ENCODE measurements at places on chromosomes 16 and 17.

GRCh38 chr17:73228748-73229236 lies 32.9 kb downstream of the CPSF4L start:
- H3K36me3 ChIP-seq = no peaks in the 10 kb centered on the region
- peaks cover 29% of the 10 kb centered on the region for H3K4me1 ChIP-seq
- no peak overlapping the region for H3K4me3 ChIP-seq
- DNase-seq = no peak
- H3K27ac ChIP-seq = peak overlapping the region; percentile 12

DNA sequence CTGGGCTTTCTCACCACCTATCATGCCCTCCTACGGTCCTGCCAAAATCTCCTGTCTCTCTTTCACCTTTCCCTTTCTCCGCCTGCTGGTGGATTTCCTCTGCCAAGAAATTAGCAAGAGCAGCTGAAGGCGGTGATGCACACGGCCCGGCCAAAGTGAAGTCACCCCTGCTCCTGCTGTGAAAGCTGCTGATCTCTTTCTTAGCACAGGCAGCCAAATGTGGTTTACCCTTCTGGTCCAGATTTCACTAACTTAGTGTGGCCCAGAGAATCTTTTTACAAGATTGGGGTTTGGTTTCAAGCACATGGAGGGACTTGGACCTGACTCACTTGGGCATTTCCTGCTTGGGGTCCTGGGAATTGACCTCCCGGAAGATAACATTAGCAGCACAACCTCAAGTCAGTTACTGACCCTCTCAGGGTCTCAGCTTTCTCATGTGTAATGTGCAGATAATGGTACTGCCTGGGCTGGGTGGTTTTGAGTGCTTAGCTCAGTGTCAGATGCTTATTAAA lies 155.7 kb downstream of the SOCS1 start:
- H3K4me1 ChIP-seq = peaks cover 16% of the 10 kb centered on the region
- DNase-seq = no peak
- H3K4me3 ChIP-seq = no peak overlapping the region
- no peaks in the 10 kb centered on the region for H3K27me3 ChIP-seq
- H3K27ac ChIP-seq = no peak overlapping the region

GRCh38 chr17:77721846-77722160 lies 236.7 kb upstream of the TNRC6C start:
- no peak for DNase-seq
- no peak overlapping the region for H3K27ac ChIP-seq
- H3K4me1 ChIP-seq = no peaks in the 10 kb centered on the region

GRCh38 chr17:42248351-42249179 lies 27.6 kb downstream of the STAT5B start:
- peak; percentile 89 for DNase-seq
- H3K27ac ChIP-seq = peak overlapping the region; percentile 97
- H3K27me3 ChIP-seq = no peaks in the 10 kb centered on the region
- H3K36me3 ChIP-seq = no peaks in the 10 kb centered on the region

DNA sequence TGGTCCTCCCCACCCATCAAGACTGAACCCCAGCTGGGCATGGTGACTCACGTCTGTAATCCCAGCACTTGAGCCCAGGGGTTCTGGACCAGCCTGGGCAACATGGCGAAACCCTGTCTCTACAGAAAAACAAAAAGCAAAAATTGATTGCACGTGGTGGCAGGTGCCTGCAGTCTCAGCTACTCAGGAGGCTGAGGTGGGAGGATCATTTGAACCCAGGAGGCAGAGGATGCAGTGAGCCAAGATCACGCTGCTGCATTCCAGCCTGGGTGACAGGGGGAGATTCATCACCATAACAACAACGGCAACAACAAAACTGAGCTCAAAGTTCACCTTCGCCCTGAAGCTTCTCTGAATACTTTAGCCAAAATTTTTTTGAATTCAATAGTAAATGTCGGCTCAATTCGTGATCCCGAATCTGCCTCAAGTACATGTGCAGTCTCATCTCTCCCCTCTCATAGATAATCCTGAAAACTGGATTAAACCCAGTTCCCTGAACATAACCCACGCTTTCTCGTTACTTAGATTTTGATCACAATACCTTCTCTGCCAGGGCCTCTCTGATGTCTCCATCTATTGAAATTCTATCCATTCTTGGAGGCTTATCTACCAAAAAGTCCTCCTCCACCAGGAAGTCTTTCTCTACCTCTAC lies 13.5 kb upstream of the MYH10 start:
- H3K27ac ChIP-seq = no peak overlapping the region
- no peak overlapping the region for H3K4me3 ChIP-seq
- no peak for DNase-seq
- no peaks in the 10 kb centered on the region for H3K4me1 ChIP-seq

DNA sequence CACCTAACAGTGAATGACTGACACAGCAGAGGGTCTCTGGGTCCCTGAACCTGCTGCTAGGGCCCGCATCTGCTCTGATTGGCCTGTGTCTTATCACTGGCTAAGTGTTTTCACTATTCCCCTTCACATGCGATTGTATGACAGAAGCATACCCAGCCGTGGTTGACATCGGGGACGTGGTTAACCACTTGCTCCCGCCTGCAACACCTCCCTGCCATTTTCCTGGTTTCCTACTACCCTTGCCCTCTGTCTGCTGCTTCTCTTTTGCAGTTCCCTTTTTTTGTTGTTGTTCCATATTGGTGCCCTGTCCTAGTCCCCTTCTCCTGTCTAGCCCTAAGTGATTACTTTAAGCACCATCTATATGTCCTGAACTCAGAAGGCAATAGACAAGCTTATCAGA lies 177.0 kb downstream of the RGS9 start:
- H3K4me1 ChIP-seq = no peaks in the 10 kb centered on the region
- H3K36me3 ChIP-seq = no peaks in the 10 kb centered on the region
- no peak overlapping the region for H3K4me3 ChIP-seq
- H3K27me3 ChIP-seq = no peaks in the 10 kb centered on the region
- DNase-seq = no peak
- H3K27ac ChIP-seq = no peak overlapping the region

DNA sequence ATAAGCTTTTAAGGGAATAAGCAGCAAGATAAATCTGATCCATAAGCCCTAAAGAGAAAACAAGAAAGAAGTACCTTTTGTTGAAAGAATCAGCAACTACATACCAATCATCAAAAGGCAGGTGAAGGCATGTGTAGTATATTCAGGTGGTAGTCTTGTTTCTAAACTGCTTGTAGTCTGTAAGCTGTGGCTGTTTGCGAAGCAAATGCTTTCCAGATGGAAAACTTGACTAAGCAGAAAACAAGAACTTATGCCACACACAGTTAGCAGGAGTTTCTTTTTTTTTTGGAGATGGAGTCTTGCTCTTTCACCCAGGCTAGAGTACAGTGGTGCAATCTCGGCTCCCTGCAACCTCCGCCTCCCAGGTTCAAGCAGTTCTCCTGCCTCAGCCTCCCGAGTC lies 5.7 kb downstream of the CBX1 start:
- peaks cover 6% of the 10 kb centered on the region for H3K36me3 ChIP-seq
- H3K4me1 ChIP-seq = peaks cover 4% of the 10 kb centered on the region
- no peaks in the 10 kb centered on the region for H3K27me3 ChIP-seq
- DNase-seq = no peak

DNA sequence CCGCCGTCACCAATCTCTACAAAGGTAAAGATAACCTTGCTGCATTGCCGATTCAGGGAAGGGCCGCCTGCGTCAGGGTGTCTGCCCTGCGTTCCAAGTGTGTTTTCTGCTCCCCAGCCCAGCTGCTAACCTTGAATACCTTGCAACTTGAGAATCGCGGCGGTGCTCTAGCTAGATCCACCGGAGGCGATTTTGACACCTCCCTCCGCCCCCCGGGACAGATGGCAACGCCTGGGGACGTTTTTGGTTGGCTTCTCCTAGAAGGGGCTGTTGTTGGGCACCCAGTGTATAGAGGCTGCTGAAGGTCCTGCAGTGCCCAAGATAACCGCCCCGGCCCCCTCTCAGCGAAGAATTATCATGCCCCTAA lies 1.5 kb downstream of the HAPSTR1 start:
- peak; percentile 13 for DNase-seq
- H3K4me3 ChIP-seq = peak overlapping the region; percentile 83
- H3K27me3 ChIP-seq = no peaks in the 10 kb centered on the region

- H3K4me1 ChIP-seq = peaks cover 10% of the 10 kb centered on the region
- H3K27ac ChIP-seq = no peak overlapping the region
- DNase-seq = no peak
- no peaks in the 10 kb centered on the region for H3K36me3 ChIP-seq
- no peaks in the 10 kb centered on the region for H3K27me3 ChIP-seq
Observed at GRCh38 chr17:77833769-77834168, 124.7 kb upstream of the TNRC6C start.

- DNase-seq = no peak
- H3K27me3 ChIP-seq = no peaks in the 10 kb centered on the region
- no peaks in the 10 kb centered on the region for H3K4me1 ChIP-seq
- no peak overlapping the region for H3K4me3 ChIP-seq
Observed at GRCh38 chr17:27783440-27784350, 16.6 kb downstream of the NOS2 start.

DNA sequence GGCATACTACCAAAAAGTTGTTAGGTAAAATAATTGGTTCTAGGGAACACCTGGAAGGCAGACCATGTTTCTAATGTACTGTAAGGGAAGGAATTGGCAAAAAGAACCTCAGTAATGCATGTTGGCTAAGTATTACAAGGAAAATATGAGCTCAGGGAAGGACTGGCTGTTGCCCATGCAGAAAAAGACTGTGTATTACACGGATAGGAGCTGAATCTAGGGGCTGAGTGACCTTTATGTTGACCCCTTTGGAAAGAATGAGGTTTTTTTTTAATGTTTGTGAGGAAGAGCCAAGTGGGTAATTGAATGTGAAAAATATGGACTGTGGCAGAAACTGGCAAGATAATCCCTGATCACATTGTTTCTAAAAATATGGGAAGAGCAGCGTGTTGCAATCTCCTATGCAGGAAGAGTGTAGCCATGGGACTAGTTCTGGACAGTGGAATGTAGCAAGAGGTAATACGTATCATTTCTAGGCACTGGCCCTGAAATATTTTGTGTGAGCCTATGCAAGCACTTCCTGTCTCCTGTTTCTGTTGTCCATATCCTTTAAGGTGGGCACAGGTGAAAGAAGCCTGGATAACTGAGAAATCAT lies 95.1 kb upstream of the CNTNAP4 start:
- no peak for DNase-seq
- H3K27ac ChIP-seq = no peak overlapping the region
- H3K27me3 ChIP-seq = no peaks in the 10 kb centered on the region
- H3K4me3 ChIP-seq = no peak overlapping the region

- no peak overlapping the region for H3K4me3 ChIP-seq
- no peak for DNase-seq
- H3K27ac ChIP-seq = no peak overlapping the region
- H3K27me3 ChIP-seq = no peaks in the 10 kb centered on the region
Observed at GRCh38 chr16:80462917-80463316, 77.9 kb upstream of the DYNLRB2 start.

GRCh38 chr16:79839466-79840341 lies 239.2 kb upstream of the MAF start:
- no peaks in the 10 kb centered on the region for H3K36me3 ChIP-seq
- no peak overlapping the region for H3K4me3 ChIP-seq
- no peak for DNase-seq
- no peaks in the 10 kb centered on the region for H3K27me3 ChIP-seq
- H3K4me1 ChIP-seq = no peaks in the 10 kb centered on the region
- no peak overlapping the region for H3K27ac ChIP-seq

GRCh38 chr17:75094871-75095399 lies 7.2 kb downstream of the SLC16A5 start:
- H3K27ac ChIP-seq = no peak overlapping the region
- H3K4me3 ChIP-seq = no peak overlapping the region
- DNase-seq = no peak
- H3K27me3 ChIP-seq = no peaks in the 10 kb centered on the region
- peaks cover 12% of the 10 kb centered on the region for H3K36me3 ChIP-seq

GRCh38 chr16:3576211-3576610 lies 992 bp downstream of the NLRC3 start:
- H3K27me3 ChIP-seq = no peaks in the 10 kb centered on the region
- peaks cover 33% of the 10 kb centered on the region for H3K4me1 ChIP-seq
- peak overlapping the region; percentile 90 for H3K27ac ChIP-seq
- no peak for DNase-seq
- H3K4me3 ChIP-seq = peak overlapping the region; percentile 99

GRCh38 chr17:14744761-14745473 lies 444.0 kb downstream of the HS3ST3B1 start:
- no peak for DNase-seq
- H3K36me3 ChIP-seq = no peaks in the 10 kb centered on the region
- no peaks in the 10 kb centered on the region for H3K4me1 ChIP-seq
- H3K4me3 ChIP-seq = no peak overlapping the region
- H3K27me3 ChIP-seq = no peaks in the 10 kb centered on the region

DNA sequence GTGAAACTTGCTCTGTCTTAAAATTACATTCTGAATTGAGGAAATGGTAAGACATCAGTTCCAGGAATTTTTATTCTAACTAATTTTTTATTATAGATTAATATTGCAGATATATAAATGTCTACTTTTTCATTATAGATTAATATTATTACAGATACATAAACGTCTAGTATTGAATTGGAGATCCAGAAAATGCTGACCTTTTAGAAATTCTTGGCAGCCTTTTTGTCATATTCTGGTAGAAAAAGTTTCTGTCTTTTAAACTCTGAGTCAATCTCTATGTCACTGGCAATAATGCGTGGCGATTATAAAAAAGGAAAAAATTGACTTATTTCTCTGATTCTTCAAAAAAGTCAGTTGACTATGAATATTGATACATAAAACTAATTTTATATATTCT lies 8.7 kb downstream of the ERCC4 start:
- H3K27me3 ChIP-seq = no peaks in the 10 kb centered on the region
- H3K27ac ChIP-seq = no peak overlapping the region
- no peak overlapping the region for H3K4me3 ChIP-seq
- DNase-seq = no peak
- no peaks in the 10 kb centered on the region for H3K4me1 ChIP-seq

GRCh38 chr16:9909072-9909825 lies 273.0 kb downstream of the GRIN2A start:
- H3K27ac ChIP-seq = no peak overlapping the region
- no peak for DNase-seq
- H3K36me3 ChIP-seq = no peaks in the 10 kb centered on the region
- H3K27me3 ChIP-seq = no peaks in the 10 kb centered on the region
- H3K4me1 ChIP-seq = no peaks in the 10 kb centered on the region

- DNase-seq = no peak
- H3K27me3 ChIP-seq = no peaks in the 10 kb centered on the region
- no peak overlapping the region for H3K4me3 ChIP-seq
- no peaks in the 10 kb centered on the region for H3K36me3 ChIP-seq
Observed at GRCh38 chr17:48882272-48882671, 10.3 kb upstream of the ATP5MC1 start.

GRCh38 chr16:31695667-31696066 lies 168.0 kb downstream of the AHSP start:
- DNase-seq = no peak
- H3K36me3 ChIP-seq = no peaks in the 10 kb centered on the region
- H3K27ac ChIP-seq = no peak overlapping the region
- H3K4me3 ChIP-seq = no peak overlapping the region
- H3K27me3 ChIP-seq = no peaks in the 10 kb centered on the region

DNA sequence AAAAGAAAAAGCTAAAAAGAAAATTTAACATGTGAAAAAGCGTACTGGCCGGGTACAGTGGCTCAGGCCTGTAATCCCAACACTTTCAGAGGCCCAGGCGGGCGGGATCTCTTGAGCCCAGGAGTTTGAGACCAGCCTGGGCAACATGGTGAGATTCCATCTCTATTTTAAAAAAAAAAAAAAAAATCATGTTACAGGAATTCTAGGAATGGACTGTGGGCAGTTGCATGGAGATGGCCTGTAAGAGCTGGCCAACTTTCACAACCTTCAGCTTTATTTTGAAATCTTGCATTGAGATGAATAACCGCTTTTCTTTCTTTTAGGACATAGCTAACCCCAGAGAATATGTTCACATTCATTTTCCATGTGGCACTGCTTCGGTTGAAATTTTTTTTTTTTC lies 8.2 kb upstream of the CIAO3 start:
- no peaks in the 10 kb centered on the region for H3K4me1 ChIP-seq
- DNase-seq = no peak
- no peak overlapping the region for H3K27ac ChIP-seq
- no peaks in the 10 kb centered on the region for H3K27me3 ChIP-seq
